Activated naive CD4-positive, alpha-beta T cell treated with anti-CD3 and anti-CD28 coated beads for 36 hours (primary cell): ENCODE measurements at places on chromosomes 4 and X.
A peak's percentile ranks its signal among the peaks of the same experiment; 100 is the strongest.

DNA sequence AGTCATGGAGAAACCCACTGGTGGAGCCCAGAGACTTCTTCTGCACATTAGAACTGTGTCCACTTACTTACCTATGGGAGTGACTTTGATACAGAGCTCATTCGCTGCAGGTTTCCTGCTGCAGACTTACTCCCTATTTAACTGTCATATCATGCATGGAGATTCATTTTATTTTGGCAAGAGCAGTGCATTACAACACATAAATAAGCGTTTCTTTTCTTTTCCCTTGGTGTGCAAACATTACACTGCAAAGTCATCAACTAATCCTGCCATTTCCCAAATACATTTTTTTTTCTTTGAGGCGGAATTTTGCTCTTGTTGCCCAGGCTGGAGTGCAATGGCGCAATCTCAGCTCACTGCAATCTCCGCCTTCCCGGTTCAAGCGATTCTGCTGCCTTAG lies 230.9 kb upstream of the SFRP2 start:
- no peak for DNase-seq

DNA sequence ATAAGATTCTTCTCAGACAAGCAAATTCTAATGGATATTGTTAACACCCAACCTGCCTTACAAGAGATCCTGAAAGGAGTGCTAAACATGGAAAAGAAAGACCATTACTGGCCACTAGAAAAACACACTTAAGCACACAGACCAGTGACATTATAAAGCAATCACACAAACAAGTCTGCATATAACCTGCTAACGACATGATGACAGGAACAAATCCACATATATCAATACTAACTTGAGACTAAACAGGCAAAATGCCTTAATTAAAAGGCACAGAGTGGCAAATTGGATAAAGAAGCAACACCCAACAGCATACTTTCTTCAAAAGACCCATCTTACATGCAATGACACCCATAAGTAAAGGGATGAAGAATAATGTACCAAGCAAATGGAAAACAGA lies 100.5 kb upstream of the PCDH18 start:
- DNase-seq, result no peak

DNA sequence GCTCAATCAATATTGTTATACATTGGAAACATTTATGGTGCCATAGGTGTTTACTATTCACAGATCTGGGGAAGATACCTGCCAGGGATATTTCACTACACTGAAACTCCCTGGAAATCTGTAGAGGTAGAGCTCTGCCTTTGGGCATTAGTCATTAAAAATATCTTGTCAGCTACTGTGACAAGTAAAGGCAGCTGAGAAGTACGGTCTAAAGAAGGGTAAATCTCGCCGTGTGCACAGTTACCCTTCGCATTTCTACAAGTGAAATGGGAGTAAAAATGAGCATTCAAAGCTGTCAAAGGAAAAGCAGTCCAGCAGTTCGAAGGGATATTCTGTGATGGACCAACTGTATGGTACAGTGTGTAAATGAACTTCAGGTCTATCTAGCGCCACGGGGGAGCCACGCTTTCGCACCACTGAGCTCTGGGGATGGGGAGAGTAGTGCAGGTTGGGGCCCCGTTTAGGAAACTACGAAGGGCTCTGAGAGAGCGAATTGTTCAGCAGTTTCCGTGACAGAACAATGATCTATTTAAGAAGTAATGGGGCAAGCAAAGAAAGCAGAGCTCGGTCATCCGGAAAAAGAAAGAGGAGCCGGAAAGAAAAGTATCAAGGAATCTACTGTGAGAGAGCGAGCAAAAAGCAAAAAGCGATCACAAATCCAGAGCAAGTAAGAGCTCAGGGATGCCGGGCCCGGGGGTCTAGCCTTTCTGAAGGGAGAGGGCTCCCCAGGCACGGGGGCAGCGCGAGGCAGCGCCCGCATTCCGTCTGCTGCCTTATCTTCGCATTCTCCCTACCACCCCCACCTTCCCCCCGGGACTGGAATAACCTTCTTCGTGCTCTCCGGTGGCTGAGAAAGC lies 646 bp downstream of the TIGD4 start:
- DNase-seq, result peak; percentile 47

DNA sequence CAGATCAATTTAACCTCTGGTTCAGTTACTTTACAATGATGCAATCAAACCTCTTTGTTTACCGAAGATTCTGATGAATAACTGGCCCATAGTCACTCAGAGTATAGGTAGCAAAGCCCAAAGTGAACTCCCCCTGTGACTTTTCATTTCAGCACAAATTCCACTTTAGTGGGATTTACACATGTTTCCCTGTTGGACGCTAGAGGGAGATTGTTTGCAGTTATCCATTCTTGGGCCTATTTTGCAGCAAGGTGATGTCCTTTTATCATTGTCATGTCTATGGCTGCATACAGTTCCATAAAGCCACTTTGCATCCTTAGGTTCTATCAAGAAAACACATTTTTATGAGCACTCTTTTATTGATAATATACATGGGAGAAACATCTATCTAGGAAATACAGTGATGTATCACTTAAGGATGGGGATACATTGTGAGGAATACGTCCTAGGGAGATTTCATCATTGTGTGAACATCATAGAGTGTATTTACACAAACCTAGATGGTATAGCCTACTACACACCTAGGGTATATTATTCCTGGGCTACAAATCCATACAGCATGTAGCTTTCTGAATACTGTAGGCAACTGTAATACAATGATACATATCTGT lies 14.5 kb upstream of the DKK2 start:
- no peak for DNase-seq

DNA sequence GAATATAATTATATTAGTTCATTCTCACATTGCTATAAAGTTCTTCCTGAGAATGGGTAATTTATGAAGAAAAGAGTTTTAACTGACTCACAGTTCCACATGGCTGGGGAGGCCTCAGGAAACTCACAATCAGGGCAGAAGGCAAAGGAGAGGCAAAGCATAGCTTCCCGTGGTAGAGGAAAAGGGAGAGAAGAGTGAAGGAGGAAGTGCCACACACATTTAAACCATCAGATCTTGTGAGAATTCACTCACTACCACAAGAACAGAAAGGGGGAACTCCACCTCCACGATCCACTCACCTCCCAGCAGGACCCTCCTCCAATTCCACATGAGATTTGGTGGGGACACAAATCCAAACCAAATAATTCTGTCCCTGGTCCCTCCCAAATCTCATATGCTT lies 773.4 kb upstream of the INTU start:
- no peak for DNase-seq

DNA sequence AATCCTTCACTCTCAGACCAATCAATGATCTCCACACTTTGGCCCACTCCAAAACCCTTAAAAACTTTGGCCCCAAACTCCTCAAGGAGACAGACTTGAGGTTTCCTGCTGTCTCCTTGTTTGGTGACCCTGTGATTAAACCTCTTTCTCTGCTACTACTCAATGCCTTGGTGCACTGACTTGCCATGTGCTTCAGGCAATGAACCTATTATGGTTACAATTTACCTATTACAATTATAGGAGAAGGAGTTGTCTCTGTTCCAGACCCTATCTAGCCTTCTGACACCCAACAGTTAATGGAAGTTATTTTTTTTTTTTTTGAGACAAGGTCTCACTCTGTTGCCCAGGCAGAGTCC lies 263.1 kb downstream of the STIM2 start:
- no peak for DNase-seq

DNA sequence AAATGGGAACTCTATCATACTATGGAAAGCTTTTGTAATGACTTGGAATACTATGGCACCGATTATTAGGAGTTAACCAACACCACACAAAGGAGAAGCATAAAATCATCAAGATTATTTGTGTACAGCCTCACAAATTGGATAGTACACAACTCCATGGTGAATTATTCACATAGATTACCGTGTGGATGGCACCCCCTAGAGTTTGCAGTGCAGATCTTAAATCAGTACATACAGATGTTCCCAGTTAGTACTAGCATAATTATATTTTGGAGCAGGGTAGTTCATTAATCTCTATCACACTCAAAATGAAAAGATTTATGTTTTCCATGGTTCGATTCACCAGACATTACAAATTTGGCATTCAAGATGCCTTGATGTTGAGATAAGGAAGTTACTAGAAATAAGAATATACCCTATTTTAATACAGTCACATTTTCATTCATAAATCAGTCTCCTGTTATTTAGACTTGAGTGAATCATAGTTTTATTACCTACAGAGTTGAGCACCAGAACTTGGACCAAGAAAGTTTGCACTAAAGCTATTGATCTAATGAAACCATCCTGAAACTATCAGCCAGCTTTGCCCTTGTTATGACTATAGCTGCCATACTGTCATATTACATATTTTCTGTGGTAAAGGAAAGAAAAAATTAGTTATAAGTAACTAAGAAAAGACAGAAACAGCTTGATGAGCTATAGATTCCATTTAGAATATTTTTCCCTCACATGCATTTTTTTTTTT lies 531.8 kb downstream of the GLUD2 start:
- DNase-seq, result peak; percentile 46

DNA sequence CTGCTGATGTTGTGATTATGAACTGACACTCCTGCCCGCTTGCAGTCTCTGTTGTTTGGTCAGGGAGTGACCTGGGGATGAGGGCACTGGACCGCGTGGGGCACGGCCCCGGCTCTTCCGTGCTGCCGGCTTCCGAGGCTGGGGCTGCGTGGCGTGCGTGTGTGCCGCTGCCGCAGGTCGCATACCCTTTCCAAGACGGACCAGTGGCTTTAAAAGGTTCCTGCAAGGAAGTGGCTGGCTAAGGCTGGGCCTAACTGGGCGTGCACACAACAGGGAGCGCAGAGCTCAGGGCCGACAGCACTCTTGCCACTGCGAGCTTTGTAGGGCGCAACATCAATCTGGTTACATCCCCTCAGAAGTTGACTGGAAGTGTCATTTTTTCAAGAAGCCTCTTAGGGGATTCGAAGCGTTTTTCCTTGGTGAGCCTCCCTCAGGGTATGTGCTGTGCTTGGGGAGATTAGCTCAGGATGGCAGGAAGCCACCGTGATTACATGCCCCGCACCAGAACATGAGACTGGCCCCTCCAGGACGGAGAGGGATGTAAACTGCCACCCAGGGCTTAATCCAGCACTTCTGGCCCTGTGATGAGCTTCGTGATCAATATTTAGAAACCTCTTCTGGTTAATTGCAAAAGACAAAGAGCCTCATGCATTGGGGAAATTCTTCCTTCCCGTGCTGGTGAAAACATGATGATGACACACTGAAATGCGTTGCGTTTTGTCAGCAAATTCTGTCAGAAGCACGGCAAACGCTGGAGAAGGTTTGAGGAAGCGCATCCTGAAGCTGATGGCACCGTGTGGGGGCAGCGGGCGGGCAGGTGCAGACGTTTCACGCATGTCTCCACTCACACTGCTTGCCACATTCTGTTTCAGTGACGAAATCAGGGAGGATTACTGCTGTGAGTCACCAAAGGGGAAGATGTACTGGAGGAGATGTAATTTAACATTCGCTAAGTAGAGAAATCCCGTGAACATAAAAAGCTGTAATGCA lies 11.1 kb downstream of the MAEA start:
- DNase-seq, result peak; percentile 71

GRCh38 chr4:338759-339097 lies 1.1 kb downstream of the ZNF141 start:
- no peak for DNase-seq

DNA sequence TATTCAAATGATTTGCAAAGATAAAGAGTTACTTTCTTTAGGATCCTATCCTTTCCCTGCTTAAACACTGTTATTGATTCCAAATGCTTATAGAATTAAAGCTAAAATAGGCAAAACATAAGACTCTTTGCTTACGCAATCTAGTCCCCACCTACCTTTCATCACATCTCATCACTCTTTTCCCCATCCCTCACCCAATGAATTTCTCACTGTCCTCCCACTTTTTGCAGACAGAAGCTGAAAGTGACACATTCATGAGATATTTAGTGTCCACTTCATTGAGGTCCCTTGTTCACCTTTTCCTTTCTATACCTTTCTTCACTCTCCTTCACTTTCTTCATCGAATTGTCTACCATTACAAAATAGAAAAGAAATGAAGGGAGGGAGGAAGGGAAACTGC lies 424 bp downstream of the SATL1 start:
- no peak for DNase-seq

- DNase-seq, result no peak
Observed at GRCh38 chrX:23621621-23622265, 45.5 kb upstream of the PRDX4 start.

DNA sequence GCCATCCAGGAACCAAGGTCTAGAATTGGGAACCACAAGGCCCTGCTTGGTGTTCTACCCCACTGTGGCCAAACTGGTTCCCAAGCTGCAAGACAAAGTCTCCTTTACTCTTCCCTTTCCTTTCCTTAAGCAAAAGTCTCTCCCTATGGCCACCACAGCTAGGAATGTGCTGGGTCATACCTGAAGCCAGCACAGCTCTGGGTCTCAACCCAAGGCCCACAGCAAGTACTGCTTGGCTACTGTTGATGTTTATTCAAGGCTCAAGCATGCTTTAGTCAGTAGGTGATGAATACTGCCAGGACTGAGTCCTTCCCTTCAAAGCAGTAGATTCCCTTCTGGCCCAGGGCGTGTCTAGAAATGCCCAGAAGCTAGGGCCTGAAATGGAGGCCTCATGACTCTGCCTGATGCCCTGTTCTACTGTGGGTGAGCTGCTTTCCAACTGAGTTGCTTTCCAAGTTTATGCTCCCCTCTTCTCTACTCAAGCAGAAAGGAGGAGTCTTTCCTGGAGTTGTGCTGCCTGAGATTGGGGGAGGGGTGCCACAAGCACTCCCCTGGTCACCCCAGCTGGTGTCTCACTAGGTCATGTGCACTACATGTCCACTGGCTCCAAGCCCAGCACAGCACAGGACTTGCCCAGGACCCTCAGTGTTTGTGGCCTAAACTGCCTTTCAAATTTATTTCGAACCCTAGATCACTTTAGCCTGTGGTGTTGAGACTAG lies 44.9 kb downstream of the STAP1 start:
- DNase-seq, result no peak

DNA sequence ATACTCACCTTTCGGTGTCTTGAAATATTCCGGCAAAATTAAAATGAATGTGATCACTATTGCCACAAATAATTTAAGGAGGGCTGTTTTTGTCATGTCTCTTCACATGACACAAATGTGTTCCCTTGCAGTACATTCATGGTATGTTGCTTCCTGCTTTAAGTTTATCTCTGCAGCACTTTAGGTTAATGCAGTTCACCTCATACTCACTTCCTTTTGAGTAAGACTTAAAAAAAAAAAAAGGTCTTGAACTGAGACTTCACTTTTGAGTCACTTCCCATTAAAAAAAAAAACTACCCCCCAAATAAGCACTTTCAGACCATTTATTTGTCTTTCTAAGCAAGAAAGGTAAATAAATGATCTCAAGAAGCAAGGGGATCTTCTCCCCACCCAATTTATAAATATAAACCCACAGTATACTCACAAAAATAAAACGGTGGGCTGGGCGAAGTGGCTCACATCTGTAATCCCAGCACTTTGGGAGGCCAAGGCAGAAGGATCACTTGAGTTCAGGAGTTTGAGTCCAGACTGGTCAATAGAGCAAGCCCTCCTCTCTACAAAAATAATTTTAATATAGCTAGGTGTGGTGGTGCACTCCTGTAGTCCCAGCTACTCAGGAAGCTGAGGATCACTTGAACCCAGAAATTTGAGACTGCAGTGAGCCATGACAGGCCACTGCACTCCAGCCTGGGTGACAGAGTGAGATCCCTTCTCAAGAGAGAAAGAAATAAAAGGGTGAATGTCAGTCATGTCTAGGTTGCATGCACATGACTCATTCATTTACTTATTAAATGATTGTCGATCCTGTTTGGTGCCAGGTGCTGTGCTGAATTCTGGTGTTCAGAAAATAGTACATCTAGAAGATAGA lies at the start of gene TMEM156:
TMEM156 (minus strand) TSS at position 192 of the 868 bp plus-strand sequence; CDS start at position 96, 96 bp downstream.
- DNase-seq, result peak; percentile 65

- peak; percentile 38 for DNase-seq
Observed at GRCh38 chr4:7186031-7186430, 6.3 kb upstream of the SORCS2 start.

- DNase-seq, result no peak
Observed at GRCh38 chrX:110168585-110168984, 149.3 kb downstream of the AMMECR1 start.

GRCh38 chr4:176708771-176709311 lies 83.9 kb downstream of the VEGFC start:
- DNase-seq, result no peak
